ENCODE measurements at places on chromosomes 4 and X. TPM values are rescaled to one million over a fixed set of nuclear protein-coding genes. Genes with fewer than 3 reads are reported as not detected.
A peak's percentile ranks its signal among the peaks of the same experiment; 100 is the strongest.

GRCh38 chr4:77094496-77094895 lies 18.7 kb upstream of the CCNI start:
- DNase-seq, result no peak

Gene SPRY1
- polyA plus RNA-seq, result 15.7 TPM

Gene RGN
- polyA plus RNA-seq, result 12.5 TPM

Gene GLOD5
- polyA plus RNA-seq, result 2.1 TPM

DNA sequence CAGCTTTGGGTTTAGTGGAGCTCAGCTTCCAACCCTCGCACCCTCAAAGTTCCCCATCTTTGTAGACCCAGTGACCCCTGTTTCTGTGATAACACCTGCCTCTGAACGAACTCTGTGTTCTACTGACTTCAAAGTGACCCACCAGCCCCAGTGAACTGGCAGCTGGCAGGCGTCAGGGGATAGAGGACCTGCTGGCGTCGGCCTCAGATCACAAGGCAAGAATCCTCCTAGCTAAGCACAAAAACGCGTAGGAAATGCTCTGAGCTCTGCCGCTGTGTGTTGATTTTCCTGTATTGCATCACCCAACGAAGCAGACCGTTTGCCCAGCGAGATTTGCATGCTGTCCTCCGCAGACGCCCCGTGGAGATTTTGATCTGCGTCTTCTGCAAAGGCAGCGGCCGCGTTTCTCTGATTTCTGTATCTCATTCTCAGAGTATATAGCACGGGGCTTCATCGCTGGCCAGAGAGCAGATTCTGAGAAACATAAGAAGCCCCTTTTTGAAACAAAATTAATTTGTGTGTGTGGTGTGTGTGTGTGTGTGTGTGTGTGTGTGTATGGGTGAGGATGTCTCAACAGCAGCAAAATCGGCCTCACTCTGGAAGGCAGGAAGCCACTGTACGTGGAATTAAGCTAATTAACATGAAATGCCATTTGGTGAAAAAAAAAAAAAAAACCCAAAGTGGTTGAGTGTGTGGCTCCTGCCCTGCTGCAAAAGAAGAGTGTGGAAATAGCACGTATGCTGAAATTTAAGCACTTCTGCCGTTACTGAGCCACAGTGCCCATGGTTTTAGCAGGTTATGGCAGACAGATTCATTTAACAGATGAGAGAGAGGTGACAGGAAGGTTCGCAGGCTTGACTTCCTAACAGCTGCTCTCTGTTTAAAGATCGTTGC lies 29.2 kb upstream of the ASMTL start:
- peak; percentile 57 for DNase-seq

- no peak for DNase-seq
These were observed 14.8 kb downstream of the GIMD1 start for GRCh38 chr4:106353786-106354185.

DNA sequence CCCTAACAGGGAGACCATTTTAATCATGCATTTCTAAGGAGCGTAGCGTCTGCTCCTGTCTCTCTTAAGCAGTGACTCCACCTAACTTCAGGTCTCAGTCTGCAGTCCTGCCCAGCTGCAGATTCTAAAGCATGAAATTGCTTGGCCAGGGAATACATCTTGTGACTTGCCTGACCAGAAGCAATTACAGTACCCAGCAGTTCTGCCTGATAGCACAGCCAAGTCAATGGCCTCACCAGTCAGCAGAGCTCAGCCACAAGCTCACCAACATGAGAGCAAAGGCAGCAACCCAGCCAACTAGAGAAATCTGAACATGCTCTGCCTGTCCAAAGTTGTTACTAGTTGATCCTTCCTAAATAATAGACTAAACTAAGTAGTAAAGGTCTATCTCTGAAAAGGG lies 2011.9 kb upstream of the PCDH10 start:
- no peak for DNase-seq

DNA sequence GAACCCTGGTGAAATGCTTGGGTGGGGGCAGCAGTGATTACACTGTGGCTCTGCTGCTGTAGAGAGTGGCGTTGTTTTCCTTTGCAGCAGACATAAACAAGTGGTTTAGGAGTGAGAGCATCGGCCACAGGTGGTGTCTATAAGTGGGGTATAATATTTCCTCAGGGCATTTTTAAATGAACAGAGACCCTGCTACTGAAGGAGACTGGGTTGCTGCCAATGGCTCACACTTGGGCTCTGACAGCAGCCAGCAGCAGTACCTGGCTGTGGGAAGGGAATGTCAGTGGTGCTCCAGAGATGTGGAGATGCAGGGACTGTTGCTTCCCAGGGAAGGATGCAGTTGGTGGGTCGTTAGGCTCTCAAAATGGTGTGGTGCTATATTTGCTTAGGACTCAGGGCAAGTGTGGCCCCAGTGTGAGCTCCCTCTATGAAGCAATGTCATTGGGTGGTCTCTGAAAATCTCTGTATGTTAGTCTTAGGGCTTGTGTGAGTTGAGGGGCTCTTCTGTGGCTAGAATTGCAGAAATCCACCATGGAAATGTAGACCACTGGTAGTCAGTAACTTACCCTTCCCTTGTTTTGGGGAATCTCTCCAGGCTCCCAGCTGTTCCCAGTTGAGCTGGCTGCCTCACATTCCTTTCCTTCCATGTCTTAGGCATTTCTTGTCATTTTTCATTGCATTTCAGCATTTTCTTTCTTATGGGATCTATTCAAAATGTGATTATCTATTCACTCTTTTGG lies 1023.0 kb upstream of the GRID2 start:
- no peak for DNase-seq

GRCh38 chr4:151532001-151532708 lies 123.2 kb downstream of the FHIP1A start:
- DNase-seq, result no peak

GRCh38 chr4:112316360-112316759 lies 19.2 kb downstream of the ALPK1 start:
- no peak for DNase-seq

- DNase-seq, result peak; percentile 70
These were observed 357.3 kb upstream of the RASGEF1B start for GRCh38 chr4:81828991-81829390.

Gene DMRTC1B
- polyA plus RNA-seq, result 2.9 TPM

Gene NSG1
- polyA plus RNA-seq, result 8.0 TPM

Gene TLR2
- polyA plus RNA-seq, result 3.8 TPM

GRCh38 chr4:106810122-106810521 lies 226.0 kb downstream of the DKK2 start:
- no peak for DNase-seq

DNA sequence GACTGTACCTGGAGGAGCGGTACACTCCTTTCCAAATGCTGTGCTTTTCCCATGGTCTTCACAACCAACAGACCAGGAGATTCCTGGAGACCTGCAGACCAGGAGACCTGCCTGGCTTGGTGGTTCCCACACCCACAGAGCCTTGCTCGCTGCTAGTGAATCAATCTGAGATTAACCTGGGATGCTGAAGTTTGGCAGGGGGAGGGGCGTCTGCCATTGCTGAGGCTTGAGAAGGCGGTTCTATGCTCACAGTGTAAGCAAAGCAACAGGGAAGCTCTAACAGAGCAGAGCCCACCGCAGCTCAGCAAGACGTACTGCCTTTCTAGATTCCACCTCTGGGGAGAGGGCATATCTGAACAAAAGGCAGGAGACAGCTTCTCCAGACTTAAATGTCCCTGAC lies 34.5 kb upstream of the FAAH2 start:
- DNase-seq, result no peak

DNA sequence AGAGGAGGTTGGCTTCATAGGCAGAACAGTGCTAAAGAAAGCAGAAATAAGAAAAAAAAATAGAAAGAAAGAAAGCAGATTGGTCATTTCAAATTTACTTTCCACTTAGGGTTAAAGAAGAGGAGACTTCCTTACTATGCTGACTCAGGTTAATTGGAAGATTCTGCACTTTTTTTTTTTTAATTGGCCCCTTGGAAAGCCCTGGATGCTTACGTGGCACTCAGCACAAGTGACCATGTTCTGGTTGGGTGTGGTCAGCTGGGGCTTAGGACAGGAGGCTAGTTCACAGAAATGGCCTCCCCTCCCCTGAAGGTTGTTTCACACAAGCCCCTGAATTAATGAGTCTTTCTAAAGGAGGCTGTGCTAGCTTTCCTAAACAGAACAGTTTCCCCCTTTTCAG lies 14.5 kb downstream of the MAGEA9B start:
- DNase-seq, result no peak

GRCh38 chr4:68375667-68376559 lies 26.0 kb upstream of the YTHDC1 start:
- DNase-seq, result peak; percentile 75

GRCh38 chr4:180486342-180486741 lies 1756.9 kb upstream of the TENM3 start:
- no peak for DNase-seq

Gene FRG2
- polyA plus RNA-seq, result not detected

DNA sequence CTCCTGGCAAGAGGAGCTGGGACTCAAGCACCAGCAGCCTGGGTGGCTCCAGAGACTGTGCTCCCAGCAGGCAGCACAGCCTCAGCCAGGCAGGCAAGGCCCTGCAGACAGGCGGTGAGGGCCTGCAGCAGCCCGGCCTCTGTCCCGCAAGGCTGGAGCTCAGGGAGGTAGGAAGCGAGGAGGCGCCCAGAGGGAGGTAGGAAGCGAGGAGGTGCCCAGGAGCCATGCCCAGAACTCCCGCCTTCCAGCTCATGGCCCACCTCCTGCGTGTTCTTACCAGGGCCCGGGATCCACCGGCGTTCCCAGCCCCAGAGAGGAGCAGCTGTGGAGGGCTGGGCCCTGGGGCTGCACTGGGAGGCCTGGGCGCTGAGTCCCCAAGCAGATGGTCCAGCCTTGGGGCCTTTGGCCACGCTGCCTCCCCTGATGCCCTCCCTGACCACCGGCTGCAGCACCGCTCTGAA lies 133.1 kb downstream of the HMX1 start:
- DNase-seq, result no peak

- peak; percentile 2 for DNase-seq
These were observed 134.0 kb downstream of the HTR2C start for GRCh38 chrX:114717921-114718320.

Gene HPSE
- 0.61 TPM for polyA plus RNA-seq

DNA sequence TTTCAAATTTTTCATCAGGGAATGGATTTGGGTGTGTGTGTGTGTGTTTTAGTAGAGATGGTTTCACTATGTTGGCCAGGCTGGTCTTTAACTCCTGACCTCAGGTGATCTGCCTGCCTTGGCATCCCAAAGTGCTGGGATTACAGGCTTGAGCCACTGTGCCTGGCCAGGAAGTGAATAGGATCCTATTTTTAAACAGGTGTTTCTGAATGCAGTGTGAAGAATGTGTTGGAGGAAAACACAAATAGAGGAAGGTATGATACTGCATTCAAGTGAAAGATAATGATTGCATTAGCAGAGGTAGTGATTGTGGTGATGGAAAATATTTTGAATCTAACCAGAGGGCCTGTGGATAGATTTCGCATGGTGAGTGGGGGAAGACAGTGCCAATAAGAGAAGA lies 189.6 kb downstream of the TENM3 start:
- no peak for DNase-seq

DNA sequence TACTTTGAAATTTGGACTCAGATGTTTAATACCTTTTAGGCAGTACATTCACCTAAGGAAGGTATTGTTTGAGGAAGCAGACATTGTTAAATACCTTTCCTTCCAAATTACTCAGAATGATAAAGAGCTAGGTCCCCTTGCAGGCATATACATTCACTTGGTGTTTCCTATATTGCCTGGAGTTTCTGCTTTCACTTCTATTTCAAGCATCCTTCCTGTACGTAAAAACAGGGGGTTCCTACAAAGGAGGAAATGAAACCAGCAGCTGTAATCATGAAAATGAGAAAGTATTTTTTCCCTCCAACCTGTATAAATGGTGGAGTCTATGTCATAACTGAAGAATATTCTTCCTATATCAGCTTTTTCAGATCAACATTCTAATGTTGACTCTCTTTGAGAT lies 90.4 kb upstream of the RASGEF1B start:
- DNase-seq, result peak; percentile 57

Gene REPS2
- 7.3 TPM for polyA plus RNA-seq

Gene ODAPH
- 0.28 TPM for polyA plus RNA-seq

- DNase-seq, result peak; percentile 71
These were observed 54.3 kb downstream of the IGFBP7 start for GRCh38 chr4:57055886-57056285.

- no peak for DNase-seq
These were observed 544.6 kb upstream of the HS3ST1 start for GRCh38 chr4:11973270-11973669.

DNA sequence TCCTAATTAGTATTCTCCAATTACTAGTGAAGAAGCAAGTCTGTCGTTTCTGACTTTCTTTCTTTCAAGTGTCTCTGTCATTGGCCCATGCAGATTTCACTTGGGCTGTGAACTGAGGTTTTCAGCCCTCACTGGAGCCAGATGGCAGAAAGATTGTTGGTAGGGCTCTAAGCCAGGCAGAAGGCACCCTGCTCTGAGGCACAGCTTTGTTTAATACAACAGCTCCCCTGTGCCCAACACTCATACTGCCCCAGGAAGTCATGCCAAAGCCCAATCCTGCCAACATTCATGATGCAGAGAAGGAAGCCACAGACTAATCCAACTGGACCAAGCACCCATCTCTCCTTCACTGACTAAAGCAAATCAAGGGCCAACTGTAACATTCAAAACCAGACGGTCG lies 117.1 kb upstream of the FRG1 start:
- no peak for DNase-seq

- DNase-seq, result no peak
These were observed 156.6 kb upstream of the FTHL17 start for GRCh38 chrX:31228415-31228832.

- DNase-seq, result no peak
These were observed 381.0 kb upstream of the EMCN start for GRCh38 chr4:100898844-100899243.

Measured in stomach (tissue), 19 donors.